ENCODE measurements at places on chromosomes 4 and X.
A peak's percentile ranks its signal among the peaks of the same experiment; 100 is the strongest.

- DNase-seq = peak; percentile 30
These were observed 6.2 kb downstream of the CHIC2 start for GRCh38 chr4:54058171-54058570.

GRCh38 chr4:24978291-24979075 is 52.3 kb downstream of the LGI2 start:
- DNase-seq = no peak

GRCh38 chrX:2592279-2592678 is 91.5 kb upstream of the DHRSX start:
- no peak for DNase-seq

- DNase-seq = no peak
These were observed 286.3 kb downstream of the PDGFC start for GRCh38 chr4:156685308-156685707.

- DNase-seq = no peak
These were observed 958.8 kb downstream of the CCSER1 start for GRCh38 chr4:91085961-91086360.

DNA sequence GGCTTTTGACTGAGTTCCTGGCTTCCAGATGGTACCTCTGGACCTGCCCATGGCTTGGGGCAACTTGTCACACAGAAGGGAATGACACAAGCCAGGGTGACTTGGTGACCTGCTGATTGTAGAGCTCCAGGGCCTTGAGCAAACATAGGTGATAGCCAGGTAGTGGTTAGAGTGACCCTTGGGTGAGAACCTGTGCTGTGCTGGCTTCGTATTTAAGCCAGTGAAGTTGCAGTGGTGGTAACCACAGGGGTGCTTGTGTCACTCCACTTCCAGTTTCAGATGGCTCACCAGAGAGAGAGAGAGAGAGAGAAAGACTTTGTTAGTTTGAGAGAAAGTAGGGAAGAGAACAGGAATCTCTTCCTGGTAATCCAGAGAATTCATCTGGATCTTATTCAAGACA is 471.6 kb downstream of the ZIC3 start:
- no peak for DNase-seq

GRCh38 chr4:105679186-105679585 is 29.3 kb downstream of the INTS12 start:
- DNase-seq = no peak

DNA sequence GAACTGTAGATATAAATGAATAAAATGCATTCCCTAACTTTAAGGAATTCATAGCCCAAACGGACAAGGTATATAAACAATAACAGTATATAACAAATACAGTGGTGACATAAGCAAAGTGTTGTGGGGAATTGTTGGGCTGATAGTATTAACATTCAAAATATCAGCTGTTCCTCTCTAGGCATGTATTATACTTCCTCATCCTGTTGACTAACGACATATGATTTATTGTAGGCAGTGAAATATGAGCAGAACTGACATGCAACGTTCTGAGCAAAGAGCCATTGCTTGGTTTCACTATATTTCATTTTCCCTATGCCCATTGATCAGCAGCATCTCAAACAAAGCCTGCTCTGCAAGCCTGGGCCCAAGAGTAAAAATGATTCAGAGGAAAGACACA is 143.9 kb downstream of the PTCHD1 start:
- no peak for DNase-seq

GRCh38 chrX:154695911-154696675 is 42.7 kb upstream of the CTAG2 start:
- no peak for DNase-seq

- no peak for DNase-seq
These were observed 127.9 kb upstream of the AMOT start for GRCh38 chrX:112968351-112969133.

- DNase-seq = no peak
These were observed 353.0 kb downstream of the IDS start for GRCh38 chrX:149151805-149152757.
